Caudate nucleus (tissue), 63 donors: ENCODE measurements at places on chromosomes 7 and 10.

GRCh38 chr10:110651044-110651958, 7.2 kb downstream of the RBM20 start:
- no peak for DNase-seq

- DNase-seq, result no peak
These were observed 242.5 kb downstream of the CELF2 start for GRCh38 chr10:11260170-11260569.

DNA sequence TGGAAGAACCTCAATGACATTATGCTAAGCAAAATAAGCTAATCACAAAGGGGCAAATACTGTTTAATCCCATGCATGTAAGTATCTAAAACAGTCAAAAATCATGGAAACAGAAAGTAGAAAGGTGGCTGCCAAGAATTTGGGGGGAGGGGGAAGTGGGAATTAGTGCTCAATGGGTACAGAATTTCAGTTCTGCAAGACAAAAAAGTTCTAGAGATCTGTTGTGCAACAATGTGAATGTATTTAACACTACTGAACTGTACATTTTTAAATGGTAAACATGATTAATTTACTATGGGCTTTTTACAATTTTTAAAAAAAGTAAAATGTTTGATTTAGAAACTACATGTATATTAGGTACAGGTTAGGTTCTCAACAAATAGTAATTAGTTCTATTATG, 11.9 kb downstream of the EZH2 start:
- no peak for DNase-seq

GRCh38 chr10:130160775-130161174, 24.6 kb downstream of the GLRX3 start:
- no peak for DNase-seq

DNA sequence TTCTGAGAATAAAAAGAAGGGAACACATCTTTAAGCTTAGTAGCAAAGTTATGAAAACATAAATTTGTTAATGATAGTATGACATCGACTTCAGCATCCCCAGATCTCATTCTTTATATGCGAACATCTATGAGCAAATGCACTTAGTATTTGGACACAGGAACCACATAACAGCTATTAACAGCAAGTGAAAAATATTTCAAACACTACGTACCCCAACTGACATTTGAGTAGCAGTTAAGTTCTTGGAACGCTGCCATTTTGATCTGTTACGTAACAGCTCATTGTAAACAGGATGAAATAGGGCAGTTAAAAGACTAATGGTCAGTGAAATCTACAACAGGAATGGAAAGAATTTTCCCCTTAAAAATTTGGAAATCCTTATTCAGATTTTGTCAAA, 428.9 kb downstream of the TNS3 start:
- DNase-seq, result no peak

DNA sequence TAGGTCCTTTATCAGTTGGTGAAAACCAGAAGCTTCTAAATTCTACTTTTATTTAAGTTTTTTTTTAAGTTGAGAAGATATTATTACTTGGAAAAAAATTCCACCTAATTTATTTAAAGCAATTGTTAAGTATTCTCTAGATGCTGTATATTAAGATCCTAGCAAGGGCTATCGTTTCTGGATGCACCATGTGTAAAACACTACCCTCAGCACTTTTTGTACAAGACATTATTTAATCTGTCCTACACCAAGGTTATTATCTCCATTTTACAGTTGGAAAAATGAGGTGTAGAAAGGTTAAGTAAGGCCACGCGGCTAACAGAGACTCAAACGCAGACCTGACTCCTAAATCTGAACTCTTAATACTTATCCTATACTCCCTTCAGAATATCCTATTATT, 19.8 kb downstream of the RAB11FIP2 start:
- DNase-seq, result no peak

DNA sequence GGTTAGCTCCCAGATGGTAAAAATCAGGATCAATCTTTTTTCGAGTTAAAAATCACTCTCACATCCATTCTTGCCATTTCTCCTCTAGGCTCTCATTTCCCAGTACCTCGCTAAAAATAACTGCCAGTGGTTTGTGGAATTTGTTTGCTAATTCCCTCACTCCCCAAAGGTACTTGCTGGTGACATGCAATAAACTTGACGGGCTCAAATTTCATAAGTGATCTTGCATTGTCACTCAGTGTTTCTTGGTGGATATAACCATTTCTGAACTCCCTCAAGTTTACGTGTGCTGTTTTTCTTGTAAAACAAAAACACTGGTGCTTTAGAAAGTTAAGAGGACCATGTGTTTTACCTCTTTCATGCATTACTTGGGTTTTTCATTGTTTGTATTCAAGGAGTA, 399.2 kb upstream of the MKI67 start:
- no peak for DNase-seq

- DNase-seq, result no peak
These were observed 18.5 kb downstream of the ZNF277 start for GRCh38 chr7:112225006-112225405.
